ENCODE measurements at places on chromosomes 12 and 14.
A peak's percentile ranks its signal among the peaks of the same experiment; 100 is the strongest.

- no peak for DNase-seq
Measured at GRCh38 chr12:84480803-84481202, 431.8 kb downstream of the SLC6A15 start.

- no peak for DNase-seq
Measured at GRCh38 chr12:87676731-87677130, 352.5 kb downstream of the C12orf50 start.

DNA sequence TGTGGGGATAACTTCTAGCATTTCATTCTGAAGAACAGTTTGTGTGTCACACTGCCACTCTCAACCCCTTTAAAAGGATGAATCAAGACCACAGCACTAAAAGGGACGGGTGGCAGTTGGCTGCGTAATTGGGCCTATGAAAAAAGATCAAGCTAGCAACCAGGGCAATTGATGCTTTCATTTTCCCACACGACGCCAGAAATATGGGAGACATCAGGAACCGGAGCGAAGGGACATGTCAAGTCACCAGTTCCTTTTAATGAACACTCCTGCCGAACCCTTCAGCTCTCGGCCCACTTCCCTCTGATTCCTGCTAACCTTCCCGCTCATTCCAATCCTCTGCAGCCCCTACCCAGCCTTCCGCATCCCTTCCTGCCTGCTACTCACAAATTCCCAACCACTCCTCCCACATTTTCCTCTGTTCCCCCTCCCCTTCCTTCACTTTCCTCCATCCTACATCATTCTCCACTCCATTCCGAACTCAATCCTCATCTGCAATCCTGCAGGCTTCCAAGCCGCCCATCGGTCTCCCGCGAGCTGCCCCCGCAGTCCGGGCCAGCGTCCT is 753 bp downstream of the CSRNP2 start:
- DNase-seq: peak; percentile 24

DNA sequence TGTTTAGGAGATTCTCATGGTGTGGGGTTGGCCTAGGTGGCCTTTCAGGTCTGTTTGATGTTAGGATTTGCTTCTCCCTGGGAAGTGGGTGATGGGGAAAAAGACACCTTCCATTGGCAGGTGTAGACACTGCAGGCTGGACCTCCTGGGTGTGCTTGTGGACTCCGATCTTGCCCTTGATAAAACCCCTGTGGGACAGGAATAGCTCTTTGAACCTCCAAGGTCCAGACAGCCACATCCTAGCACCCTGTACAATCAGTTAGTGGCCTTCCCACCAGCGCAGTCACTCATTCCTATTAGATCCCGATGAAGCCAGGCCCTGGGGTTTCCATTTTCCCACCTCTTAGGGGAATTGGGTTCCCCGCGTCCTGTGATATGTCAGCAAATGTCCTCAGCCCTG is 28.5 kb downstream of the MEG3 start:
- DNase-seq: no peak

DNA sequence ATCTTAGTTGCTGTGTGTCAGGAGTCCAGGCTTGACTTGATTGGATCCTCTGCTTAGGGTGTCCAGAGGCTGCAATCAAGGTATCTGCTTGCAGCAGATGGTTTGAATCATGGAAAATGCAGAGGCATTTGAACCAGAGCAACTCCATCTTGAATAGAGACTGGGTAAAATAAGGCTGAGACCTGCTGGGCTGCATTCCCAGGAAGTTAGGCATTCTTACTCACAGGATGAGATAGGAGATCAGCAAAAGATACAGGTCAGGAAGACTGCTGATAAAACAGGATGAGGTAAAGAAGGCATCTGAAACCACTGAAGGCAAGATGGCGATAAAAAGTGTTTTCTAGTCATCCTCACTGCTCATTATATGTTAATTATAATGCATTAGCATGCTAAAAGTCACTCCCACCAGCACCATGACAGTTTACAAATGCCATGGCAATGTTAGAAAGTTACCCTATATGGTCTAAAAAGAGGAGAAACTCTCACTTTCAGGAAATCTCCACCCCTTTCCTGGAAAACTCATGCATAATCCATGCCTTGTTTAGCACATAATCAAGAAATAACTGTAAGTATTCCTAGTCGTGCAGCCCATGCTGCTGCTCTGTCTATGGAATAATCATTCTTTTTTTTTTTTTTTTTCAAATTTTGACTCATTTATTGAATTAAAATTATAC is 218.3 kb upstream of the CPNE8 start:
- DNase-seq: no peak

DNA sequence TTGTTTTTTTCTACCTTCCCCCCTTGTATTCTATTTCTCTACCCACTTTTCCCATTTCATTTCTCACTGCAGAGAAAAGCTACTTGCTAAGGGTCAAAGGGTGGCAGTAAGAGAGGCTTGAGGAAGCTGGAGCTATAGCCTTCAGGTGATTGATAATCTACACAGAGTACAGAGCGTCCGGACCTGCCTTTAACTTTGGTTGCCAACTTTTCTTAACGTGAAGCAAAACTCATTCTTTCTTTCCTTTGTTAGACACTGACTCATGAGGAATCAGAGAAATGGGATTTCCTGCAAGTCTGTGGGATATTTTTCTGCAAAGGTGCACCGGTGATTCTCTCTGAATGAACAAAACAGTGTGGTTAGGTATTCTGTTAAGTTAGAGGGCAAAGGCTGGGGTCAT is 133.3 kb downstream of the RMST start:
- no peak for DNase-seq

GRCh38 chr14:75851574-75851866 is 130.3 kb downstream of the TGFB3 start:
- no peak for DNase-seq

DNA sequence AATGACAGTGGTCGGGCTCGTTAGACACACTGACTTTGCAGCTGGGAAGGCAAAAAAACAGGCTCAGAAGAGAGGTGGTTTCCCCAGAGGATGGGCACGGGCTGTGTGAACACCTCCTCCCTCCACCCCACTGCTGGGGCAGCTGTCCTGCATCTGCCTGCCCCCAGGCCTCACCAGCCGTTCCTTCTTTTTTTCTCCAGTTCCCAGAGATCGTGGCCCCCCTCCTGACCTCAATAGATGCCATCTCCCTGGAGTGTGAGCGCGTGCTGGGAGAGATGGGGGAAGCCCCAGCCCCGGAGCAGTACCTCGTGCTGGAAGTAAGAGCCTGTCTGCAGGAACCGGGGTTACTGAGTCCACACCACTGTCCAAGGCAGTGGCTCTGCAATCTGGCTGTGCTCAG is 17.4 kb downstream of the MVK start:
- DNase-seq: no peak

DNA sequence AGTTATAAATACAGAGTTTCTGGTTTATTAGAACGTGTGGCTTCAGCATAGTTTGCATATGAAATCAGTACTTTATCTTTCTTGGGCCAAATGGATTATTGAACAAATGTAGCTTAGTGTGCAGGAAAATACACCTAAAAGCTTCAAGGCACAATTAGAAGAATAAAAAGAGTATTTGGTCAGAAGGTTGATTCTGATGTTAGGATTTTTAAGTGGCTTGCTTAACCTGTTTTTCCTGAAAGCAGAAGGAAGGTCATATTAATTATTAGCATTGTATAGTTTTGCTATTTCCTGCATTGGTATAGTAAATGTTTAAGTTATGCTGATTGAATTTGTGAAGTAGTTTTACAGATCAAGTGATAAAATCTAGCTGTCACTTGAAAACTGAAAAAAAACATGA is 31.0 kb upstream of the GNS start:
- no peak for DNase-seq

DNA sequence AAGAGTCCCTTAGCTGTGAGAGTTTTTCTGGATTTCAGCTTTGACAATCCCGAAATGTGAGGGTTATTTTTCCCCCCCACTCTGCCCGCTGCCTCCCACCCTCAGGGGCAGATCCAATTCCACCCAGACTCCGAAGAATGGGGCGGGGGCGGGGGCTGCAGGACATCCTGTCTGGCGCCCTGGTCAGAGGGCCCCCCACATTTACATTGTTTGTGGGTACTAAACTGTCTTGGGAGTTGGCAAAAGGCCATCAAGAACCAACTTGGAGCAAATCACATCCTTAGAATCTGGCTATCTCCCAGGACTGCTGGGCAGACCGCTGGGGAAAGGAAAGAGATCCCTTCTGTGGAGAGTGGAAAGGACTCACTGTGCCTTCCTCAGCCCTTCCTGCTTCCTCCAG is 2.4 kb downstream of the EMP1 start:
- DNase-seq: no peak

DNA sequence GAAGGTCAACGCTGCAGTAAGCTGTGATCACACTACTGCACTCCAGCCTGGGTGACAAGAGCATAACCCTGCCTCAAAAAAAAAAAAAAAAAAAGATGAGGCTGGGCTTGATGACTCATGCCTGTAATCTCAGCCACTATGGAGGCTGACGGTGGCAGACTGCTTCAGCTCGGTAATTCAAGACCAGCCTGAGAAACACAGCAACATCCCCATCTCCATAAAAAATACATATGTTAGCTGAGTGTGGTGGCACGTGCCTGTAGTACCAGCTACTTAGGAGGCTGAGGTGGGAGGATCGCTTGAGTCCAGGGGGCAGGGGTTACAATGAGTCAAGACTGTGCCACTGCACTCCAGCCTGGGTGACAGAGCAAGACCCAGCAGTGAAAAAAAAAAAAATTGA is 50.4 kb downstream of the GXYLT1 start:
- DNase-seq: peak; percentile 49

DNA sequence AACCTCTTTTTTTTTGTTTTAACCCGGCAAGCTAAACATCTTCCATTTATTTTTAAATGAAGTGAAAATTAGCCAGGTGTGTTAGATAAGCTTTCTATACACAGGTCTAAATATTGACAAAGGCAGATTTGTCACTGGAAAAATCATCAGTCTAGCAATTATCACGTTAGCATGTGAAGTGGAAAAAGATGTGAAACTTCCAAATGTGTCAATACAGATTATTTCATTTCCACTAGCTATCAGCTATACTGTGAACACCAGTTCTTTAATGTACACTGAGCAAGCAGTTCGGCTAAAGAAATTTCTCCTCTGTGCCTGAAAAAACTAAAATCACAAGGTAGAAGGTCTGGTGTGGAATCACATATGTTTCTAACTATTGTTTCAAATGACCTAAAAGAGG is 96.6 kb upstream of the G2E3 start:
- DNase-seq: no peak

GRCh38 chr14:74601982-74602381 is 10.1 kb downstream of the LTBP2 start:
- no peak for DNase-seq

DNA sequence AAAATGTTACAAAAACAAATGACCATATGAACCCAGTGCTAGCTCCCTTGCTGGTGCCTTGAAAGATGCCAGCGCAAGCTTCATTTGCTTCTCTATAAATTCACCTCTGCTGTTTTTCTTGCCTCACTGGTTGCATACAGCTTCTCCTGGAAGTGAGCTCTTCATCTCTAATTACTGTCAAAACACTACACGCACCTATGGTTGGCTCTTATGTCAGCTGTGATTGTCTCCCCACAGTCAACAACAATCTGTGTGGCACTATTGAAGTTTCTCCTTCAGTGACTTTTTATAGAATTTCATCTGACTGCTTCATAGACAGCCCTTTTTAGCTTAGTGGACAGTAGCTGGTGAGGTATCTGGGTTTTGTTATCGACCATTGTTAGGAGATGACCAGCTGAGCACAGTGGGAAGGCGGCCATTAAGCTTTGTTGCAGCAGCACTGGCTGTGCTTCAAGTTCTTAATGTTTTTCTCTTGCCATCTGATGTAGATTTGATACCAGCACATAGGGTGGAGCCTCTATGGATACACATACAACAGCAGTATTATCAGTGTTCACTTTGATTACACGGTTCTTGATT is 131.8 kb downstream of the KITLG start:
- no peak for DNase-seq

DNA sequence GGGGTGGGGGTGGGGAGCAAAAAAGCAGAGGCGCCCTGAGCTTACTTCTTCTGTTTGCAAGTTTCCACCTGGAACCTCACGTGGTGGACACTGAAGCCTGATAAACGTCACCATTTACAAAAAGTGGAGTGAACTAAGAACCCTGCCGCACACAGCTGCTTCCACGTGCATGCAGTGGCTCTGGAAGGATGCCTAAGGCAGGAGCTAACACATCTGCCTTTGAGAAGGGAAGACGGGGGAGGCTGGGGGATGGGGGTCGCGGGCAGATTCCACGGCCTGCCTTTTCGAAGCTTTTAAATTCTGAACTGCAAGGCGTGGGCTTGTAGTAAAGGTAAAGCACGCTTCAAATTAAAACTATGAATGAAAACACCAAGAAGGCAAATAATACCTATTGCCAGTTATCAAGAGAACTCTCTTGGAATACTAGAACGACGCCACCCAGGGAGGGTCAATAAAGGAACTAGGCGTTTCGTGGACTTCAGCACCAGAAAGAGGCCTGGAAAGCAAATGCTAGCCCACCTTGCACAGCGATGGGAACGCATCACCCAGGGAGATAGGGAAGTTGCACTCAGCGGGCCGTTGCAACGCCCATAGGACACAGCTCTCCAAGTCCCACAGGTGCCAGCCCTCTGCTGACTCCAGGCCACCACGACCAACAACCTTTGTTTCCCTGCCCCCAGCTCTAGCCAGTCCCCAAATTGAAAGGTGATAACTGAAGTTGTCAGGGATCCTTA is 61.8 kb downstream of the TESC start:
- no peak for DNase-seq

GRCh38 chr12:7093486-7093885 is 1.2 kb upstream of the C1R start:
- peak; percentile 39 for DNase-seq

GRCh38 chr14:79630288-79630960 is 580.9 kb downstream of the DIO2 start:
- DNase-seq: no peak

Data from adrenal gland (tissue), 19 donors.